ENCODE measurements at places on chromosomes 4 and X.

DNA sequence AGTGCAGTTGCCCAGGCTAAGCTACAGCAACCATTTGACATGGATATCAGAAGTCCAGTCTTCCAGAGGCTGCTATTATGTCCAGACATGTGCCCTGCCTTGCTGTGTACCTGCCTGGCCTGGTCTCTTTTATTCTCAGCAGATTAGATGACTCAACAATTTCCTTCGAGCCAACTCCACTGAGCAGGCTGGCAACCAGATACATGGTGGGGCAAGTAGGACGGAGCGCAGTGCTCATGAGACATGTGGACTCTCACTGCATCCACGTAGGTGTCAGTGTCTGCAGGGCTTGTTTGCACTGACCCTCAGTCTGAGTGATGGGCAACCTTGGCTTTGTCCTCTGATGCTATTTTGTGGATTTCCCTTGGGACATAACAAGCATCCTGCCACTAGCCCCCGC, 7.2 kb upstream of the MAGEA11 start:
- DNase-seq = no peak

GRCh38 chrX:39175418-39176057, 374.3 kb downstream of the MID1IP1 start:
- DNase-seq = no peak

DNA sequence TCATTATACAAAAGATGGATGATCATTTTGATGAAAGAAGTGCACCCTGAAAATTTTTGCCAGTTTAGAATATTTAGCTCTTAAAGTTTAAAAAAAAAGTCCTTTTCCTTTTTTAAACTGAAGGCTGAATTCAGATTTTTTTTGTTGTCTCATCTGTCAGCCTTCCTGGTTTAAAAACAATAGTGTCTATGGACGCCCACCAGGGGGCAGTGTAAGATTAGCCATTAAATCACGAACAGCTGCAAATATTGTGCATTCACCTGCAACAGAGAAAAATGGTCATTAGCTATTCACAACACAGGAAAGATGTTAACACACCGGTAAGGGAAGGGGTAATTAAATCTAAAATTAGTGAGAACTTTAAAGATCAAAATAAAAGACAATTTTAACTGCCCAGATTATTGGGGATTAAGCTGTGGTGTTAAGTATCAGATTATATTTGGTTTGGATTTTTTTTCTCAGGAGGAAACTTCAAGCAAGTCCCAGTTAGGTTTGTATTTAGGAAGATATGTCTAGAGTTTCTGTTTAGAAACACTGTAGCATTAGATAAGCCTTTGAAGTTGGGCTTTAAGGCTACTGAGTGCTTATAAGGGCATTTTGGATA, 4.4 kb upstream of the CXorf38 start:
- DNase-seq = peak; percentile 38

DNA sequence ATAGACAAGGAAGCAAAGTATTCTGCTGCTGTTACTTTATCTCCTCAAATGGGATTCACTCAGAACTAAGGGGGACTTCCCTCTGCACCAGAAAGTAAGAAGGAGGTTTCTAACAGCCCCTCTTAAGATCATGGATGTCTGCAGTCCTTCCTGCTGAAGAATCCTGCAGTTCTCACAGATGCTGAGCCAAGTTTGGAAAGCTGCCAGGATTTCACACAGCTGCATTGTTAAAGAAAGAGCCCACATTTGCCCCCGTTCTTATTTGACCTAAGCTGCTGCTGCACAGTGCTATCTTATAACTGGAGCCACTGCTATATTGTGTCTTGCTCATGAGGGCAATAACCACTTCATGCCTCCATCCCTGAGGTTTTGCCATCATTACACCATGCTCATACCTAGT, 81.1 kb downstream of the FAAH2 start:
- DNase-seq = no peak

- DNase-seq = no peak
These were observed 19.5 kb downstream of the XAGE5 start for GRCh38 chrX:52830551-52830950.

DNA sequence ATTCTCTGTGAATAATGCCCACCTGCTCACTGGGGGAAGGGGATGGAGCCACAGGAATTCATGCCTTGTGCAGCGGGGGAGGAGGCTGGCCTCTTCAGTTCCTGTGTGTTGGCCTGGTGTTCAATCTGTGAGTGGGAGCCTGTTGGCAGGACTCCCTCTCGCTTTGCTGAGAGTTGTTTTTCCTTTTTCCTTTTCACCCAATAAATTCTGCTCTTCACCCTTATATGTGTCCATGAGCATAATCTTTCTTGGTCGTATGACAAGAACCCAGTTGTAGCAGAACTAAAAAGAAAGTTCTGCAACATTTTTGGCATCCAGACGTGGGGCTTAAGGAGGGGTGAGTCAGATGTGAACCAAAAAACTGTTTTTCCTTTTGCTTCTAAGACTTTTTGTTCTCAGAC, 235.2 kb upstream of the HDX start:
- DNase-seq = peak; percentile 17

DNA sequence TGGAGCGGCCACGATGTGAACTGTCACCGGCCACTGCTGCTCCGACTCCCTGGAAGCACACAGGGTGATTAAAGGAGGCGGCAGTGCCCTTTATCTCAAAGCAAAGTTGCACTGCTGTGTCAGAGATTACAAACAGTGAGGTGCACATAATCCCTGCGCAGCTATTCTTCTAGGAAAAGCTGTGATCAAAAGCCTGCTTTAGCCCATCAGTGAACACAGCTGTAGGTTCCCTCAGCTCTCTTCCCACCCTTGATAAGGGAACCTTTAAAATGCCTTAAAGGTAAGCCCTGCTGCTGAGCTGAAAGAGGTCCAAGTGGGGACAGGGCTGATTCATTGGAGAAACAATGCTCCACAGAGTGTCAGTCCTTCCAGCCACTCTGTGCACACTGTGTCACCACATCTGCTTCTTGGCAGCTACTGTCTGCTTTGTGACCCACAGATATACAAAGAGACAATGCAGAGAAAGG, 127.6 kb downstream of the EIF4E start:
- DNase-seq = no peak

DNA sequence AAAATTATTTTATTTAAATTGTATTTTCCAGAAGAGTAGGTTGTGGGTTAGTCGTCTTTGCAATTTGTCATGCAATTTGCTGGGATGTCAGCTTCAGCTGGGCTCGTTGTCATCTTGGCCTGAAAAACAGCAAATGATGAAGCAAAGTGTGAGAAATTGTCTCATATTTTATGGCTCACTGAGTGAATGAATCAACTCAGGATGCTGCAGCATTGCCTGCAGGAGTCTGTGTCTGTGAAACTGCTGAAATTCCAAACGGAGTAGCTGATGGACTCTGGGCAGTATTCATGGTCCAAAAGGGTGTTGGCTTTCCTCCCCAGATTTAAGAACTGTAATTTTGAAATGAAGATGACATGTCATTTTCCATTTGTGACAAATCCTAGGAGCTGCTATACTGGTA, 37.2 kb downstream of the CXCL8 start:
- peak; percentile 30 for DNase-seq

- no peak for DNase-seq
These were observed 437.6 kb upstream of the CTSO start for GRCh38 chr4:156391325-156391653.

DNA sequence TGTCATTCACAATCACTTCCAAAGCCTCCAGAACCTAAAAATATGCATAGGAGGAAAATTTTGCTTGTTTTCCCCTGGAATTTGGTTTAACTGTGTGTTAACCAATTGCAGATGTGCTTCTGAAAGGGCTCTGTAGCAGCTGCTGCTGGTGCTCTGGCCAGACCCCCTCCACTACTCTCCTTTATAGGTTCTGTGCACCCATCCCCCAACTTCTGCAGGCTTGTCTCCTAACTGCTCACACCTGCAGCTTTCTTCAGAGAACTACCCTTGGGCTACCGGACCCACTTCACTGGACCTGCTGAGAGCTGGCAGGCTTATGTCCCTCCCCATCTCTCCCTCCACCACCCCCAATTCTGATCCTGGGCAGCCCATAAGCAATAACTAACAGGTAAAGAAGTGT, 662.1 kb upstream of the DIPK2B start:
- no peak for DNase-seq

DNA sequence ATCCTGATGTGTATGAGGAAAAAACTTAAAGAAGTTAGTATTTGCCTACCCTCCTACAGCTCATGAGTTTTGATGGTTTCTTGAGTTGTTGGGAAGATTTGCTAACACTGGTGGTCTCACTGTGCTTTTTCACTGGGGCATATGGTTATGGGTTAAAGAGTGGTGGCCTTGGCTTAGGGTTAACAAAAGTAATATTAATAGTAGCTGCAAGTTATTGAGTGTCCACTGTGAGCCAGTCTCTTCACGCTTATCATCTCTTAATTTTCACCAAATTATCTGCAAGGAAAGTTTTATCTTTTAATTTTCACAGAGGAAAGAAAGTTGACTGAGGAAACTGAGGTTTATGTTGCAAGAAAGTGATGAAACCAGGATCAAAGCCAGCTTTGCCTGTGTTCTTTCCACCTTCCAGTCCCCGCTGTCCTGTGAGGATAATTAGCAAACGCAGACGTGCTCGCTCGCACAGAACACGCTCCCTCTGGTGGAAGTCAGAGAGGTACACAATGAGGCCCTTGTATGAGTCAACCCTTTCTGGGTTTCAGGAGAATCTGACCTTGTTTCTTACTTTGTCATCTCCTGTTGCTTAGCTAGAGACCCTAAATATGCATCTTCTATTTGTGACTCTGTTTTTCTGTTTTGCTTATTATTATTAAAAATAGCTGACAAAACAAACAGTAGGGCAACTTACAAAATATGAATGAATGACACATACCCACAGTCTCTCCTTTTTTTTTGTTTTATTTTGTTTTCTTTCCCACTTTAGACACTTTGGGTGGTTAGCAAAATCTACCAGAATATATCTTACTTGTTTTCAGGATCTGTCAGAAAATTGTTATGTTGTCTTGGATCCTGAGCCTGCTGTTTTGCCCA, 94.3 kb downstream of the DDIT4L start:
- peak; percentile 56 for DNase-seq

GRCh38 chr4:25767877-25768725, 94.7 kb downstream of the SEL1L3 start:
- peak; percentile 75 for DNase-seq

DNA sequence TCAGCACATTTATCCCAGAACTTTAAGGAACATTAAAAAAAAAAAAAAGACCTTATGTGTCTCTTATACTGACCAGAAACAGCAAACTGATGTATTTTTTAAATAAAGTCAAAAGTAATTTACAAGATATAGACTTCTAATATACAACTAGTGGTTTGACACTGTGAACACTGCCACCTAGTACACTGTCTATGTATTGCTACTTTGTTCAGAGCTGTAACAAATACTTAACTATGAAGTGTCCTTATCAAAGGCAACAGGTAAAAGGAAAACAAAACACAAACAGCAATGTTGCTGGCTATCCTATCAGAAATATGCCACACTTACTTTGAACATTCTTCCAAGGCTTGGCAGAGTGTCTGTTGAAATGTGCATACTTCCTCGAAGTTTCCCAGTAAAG, 60.4 kb downstream of the CD40LG start:
- DNase-seq = no peak

DNA sequence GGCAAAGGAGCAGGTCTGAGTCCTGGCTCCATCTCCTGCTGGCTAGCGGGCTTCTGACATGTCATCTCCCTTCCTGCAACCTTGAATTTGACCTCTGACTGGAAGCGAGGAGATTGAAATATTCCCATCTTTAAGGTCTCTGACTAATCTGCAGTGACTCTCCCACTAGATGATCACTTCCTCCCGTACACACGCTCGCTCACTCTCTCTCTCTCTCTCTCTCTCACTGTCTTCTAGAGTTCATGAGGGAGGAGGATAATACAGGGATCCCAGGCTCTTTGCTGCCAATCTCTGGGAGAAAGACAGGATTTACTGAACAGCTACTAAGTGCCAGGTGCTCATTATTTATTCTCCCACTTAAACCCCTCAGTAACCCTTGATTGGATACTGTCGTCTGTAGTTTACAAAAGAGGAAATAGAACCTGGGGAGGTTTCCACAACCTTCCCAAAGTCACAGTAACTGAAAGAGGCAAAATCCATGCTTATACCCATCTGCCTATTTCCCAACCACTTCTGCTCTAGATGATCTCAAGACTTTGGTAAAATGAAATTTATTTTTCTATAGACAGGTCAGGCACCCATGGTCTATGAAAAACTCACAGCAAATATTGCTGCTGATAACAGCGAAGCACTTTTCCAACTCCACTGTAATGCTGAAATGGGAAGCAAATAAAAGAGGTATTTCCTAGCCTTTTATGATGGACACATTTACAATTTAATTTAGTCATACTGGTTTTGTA, 193.5 kb upstream of the C1QTNF7 start:
- peak; percentile 77 for DNase-seq

GRCh38 chr4:24322511-24322910, 261.8 kb downstream of the DHX15 start:
- peak; percentile 28 for DNase-seq

- DNase-seq = peak; percentile 46
These were observed 236.6 kb upstream of the ANKRD50 start for GRCh38 chr4:124948976-124949597.

DNA sequence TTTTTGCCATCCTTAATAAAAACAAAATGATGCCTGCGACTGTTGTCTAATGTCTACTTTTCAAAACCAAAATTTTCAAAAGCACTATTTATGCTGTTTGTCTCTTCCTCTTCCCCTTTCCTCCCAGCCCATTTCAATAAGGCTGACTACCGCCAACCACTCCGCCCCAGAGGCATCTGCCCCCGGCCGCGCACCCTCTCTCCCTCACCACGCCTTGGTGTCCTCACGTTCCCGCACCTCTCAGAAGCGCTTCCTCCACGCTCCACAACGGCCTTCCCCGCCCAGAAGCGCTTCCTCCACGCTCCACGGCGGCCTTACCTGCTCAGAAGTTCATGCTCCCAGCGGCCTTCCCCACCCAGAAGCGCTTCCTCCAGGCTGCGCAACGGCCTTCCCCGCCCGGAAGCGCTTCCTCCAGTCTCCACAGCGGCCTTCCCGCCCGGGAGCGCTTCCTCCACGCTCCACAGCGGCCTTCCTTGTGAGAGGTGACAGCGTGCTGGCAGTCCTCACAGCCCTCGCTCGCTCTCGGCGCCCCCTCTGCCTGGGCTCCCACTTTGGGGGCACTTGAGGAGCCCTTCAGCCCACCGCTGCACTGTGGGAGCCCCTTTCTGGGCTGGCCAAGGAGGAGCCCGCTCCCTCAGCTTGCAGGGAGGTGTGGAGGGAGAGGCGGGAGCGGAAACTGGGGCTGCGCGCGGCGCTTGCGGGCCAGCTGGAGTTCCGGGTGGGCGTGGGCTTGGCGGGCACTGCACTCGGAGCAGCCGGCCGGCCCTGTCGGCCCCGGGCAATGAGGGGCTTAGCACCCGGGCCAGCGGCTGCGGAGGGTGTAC, 490.4 kb upstream of the ZFP42 start:
- no peak for DNase-seq

- DNase-seq = no peak
These were observed 19.0 kb downstream of the CXXC4 start for GRCh38 chr4:104475652-104476051.

DNA sequence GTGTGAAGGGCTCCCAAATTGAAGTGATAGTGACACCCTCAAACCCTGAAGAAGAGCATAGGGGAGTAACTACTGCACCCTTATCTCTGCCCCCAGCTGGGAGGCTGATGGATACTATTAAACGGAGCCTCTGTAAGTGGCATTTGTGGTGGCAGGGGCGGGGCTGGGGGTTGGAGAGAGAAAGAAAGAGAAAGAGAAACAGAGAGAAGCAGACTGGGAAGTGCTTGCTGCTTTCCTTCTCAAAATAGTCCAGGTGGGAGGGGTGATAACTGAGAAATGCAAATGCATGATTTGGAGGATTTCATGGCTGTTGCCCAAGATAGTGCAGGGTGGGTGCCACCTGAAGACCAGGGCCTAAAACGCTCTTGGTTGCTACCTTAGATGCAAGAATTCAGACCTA, 253.5 kb upstream of the GATB start:
- DNase-seq = no peak

Measured in stromal cell of bone marrow (primary cell).